Skeletal muscle cell (primary cell): ENCODE measurements at places on chromosomes 3 and 15.

DNA sequence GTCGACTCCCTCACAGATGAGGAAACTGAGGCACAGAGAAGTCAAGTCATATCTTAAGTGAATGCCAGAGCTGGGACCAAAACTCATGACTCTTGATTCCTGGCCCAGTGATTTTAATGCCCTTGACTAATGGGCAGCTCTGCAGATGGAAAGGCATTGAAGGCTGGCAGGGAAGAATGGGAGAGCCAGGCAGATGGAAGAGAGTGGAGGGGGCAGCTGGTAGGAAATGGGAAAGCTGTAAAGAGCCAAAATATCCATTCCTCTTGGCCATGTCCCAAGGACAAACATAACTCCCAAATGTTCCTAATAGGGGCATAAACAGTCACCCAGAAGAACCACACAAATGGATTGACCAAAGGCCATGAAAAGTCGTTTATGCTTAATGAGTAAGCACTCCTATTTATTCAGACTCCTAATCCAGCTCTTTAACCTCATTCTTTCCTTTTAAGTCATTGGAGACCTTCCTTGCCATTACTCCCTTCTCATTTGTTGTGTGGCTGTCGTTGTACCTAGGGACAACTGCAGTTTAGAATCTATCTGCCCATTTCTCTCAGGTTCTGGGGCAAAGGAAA, 330.5 kb upstream of the ROPN1 start:
- no peak for DNase-seq

GRCh38 chr15:71448688-71449114, 333.4 kb downstream of the THSD4 start:
- DNase-seq = peak; percentile 36

- no peak for DNase-seq
Measured at GRCh38 chr3:32093204-32093603, 13.2 kb upstream of the GPD1L start.

DNA sequence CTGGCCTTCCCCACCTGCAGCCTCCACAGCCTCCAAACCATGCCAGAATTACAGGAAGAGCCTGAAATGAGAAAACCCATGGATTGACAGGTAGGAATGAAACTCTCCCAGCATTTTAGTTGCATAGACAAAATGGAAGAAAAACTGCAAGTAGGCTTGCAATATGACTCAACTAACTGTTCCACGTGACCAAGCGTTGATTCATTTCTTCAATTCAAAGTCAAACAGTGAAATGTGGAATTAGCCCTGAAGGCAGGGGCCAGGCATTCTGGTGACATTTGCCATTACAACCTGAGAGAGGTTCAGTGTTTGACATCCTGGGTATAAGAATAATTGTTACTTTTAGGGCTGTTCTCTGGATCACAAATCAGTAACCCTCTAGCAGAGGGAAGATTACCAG, 676.5 kb upstream of the CFAP20DC start:
- no peak for DNase-seq

DNA sequence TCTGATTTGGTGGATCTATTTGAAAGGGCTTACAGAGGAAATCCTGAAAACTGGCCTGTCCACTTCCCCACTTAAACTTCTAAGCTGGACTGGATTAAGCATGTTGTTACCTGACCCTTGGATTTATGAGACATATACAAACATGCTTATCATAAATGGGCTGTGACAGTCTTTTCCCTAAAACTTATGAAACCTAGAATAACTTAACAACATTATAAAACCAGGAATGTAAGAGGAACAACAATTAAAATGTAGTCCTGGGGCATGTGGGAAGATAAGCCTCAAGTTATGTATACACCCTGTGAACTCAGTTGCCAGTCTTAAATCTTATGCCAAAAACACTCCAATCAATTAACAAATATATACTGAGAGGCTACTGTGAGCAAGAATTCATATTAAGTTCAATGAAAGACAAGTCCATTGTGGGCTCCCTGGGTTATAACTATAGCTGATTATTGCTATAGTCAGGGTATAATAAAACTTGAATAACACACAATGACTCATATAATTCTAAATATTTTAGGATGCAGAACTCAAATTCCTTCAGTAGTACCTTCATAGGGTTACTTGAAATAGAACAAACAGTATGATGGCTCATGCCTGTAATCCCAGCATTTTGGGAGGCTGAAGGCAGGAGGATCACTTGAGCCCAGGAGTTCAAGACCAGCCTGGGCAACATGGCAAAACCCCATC, 87.2 kb upstream of the PPIB start:
- no peak for DNase-seq
